Hindlimb muscle (tissue), 1 donor: ENCODE measurements at places on chromosomes 13 and 19.

DNA sequence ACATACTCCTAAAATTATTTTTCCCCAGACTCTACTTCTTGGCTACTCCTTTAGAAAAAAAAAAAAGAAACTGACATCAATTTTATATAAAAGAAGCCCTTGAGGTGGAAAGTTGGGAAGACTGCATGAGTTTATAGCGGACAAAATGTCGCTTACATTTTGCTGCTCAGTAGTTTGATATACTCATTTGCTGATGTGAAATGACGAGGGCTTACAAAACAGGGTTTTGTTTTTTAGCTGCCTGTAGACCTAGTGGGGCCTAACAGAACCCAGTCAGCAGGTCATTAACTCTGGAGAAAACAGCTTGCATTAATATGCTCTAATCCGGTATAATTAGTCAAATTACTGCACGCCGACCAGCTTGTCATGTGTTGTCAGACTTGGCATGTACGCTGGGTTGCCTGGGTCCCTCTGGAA is 37.6 kb upstream of the MAB21L1 start:
- DNase-seq: peak; percentile 42

- no peak for DNase-seq
Observed at GRCh38 chr13:105127732-105128131, 1407.7 kb downstream of the EFNB2 start.

GRCh38 chr19:48444129-48444935 is 1.5 kb upstream of the GRWD1 start:
- DNase-seq: no peak

- DNase-seq: no peak
Observed at GRCh38 chr13:79533781-79534400, 52.9 kb downstream of the NDFIP2 start.

GRCh38 chr19:13597640-13598039 is 91.4 kb upstream of the CACNA1A start:
- DNase-seq: peak; percentile 58
